ENCODE measurements at places on chromosomes 12 and 14. TPM values are rescaled to one million over a fixed set of nuclear protein-coding genes. Genes with fewer than 3 reads are reported as not detected.

- peak; percentile 73 for DNase-seq
Observed at GRCh38 chr12:2998789-2999264, 39.6 kb downstream of the TEAD4 start.

P2RX2 gene
- polyA plus RNA-seq, result 0.07 TPM

- peak; percentile 60 for DNase-seq
Observed at GRCh38 chr12:82527165-82527780, 159.4 kb upstream of the TMTC2 start.

GRCh38 chr14:74213907-74214803 is 25.1 kb upstream of the VSX2 start:
- DNase-seq, result no peak

GALNT16 gene
- 31.6 TPM for polyA plus RNA-seq

SLC38A1 gene
- 37.5 TPM for polyA plus RNA-seq

DNA sequence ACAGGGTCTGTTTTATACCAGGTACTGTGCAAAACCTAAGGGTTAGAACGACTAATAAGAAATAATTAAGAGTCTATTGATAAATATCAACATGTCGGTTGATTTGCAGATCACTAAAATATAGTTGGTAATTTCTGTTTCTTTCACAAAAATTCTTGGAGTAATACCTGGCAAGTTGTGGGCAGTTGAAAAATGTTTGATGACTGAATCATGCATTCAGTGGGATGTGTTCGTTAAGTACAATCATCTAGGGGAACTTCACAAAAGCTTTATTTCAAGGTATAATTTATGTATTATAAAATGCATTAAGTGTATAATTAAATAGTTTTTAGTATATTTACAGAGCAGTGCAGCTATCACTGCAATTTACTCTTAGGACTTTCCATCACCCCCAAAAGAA is 120.0 kb downstream of the KCNA5 start:
- DNase-seq, result no peak

FBLN5 gene
- polyA plus RNA-seq, result 138 TPM

DNA sequence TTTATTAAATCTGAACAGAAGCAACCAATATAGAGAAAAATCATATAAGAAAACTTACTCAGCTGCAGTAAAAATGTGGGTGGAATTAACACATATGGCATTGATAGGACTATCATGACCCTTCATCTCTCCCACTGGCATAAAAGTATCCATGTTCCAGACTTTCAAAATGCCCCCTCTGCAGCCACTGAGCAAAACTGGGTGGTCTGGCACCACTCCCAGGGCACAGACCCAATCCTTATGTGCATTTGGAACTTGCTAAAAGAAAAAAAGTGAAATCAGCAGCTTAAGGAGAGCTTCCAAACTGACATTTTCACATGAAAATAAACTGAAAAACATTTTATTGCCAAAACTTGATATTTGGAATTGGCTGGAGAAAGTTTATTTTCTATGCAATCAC is 141.5 kb downstream of the KIF21A start:
- no peak for DNase-seq

DNA sequence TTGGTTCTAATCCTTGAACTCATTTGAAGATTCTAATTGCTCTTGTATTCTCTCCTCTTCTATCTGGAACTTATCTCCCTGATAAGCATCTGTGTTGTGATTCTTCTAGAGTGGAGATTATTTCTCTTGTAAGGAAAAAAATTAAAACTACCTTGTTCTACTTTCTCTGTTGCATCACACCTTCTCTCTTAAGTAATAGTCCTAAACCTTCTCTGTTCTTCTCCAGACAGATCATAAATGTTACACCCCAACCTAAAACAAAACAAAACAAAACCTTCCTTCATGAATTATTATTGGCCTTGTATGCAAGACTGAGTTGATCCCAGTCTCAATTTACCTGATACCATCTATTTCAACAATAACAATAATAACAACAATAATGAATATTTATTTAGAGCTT is 612.1 kb downstream of the DIO2 start:
- no peak for DNase-seq

- no peak for DNase-seq
Observed at GRCh38 chr12:2643576-2644135, 151.1 kb upstream of the FKBP4 start.

FOXG1 gene
- 0.04 TPM for polyA plus RNA-seq

ANO4 gene
- 1.2 TPM for polyA plus RNA-seq

NIN gene
- polyA plus RNA-seq, result 38.9 TPM

GRCh38 chr12:45220363-45220931 is 4.6 kb downstream of the ANO6 start:
- DNase-seq, result no peak

KIF26A gene
- polyA plus RNA-seq, result 19.0 TPM

TMEM121 gene
- polyA plus RNA-seq, result 1.0 TPM

DNA sequence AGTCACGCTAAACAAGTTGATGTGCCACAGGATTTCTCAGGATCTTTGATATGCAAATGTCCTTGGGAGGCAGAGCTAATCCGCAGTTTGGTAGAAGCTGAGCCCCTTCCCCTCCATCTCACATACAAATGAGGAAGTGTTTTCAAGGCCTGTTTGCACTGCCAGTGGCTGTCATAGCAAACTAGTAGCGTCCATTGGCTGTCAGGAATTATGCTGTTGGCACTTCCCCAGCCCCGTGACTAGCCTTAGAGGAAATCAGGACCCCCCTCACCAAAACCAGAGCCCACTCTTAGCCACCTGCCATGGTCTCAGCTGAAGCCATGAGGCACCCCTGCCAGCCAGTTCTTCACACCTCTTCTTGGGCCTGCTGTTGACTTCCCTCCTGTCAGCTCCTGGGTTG is 253.9 kb downstream of the CACNA1C start:
- no peak for DNase-seq

RD3L gene
- polyA plus RNA-seq, result not detected

NPAS3 gene
- 5.0 TPM for polyA plus RNA-seq

DNA sequence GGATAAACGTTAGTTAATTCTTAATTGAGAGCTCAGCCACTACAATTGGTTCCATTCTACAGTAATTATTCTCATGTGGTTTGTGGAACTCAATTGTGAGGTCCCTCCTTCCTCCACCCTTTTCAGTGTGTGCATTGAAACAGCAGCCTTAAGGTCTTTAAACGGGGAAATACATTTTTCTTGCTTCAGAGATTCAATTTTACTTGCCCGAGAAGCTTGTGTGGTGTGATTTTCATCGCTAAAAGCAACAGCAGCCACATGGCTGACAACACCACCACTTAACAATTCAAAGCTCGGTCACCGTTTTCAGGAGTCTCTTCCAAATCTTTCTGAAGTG is 733 bp upstream of the PPFIBP1 start:
- DNase-seq, result no peak

DNA sequence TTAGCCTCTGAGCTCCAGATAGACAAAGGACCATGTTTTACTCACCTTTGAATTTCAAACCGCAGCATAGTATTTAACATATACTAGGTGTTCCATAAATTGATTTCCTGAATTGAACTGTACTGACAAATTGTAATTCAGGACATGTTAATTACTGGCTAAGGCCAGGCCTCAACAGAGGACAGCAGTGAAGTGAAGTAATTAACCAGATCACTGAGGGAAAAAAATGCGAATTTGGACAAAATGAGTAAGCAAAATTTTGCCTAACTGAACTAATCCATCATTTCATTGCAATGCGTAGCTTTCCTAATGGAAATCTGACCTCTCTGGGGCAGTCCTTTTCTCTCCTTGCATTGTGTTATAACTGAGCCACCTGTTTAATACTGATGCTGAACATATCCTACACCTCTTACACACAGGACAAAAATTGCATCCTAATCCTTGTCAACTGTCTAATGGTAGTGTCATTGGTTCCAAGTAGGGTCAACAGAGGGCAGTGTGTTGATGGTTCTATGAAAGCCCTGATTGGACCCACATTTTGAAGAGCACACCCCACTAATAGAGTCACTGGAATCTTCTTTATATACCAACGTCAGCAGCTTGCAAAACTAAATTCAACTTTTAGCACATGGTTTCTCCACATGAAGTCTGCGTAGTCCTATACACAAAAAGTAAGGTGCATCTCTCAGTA is 148.4 kb downstream of the SLC25A21 start:
- no peak for DNase-seq

- DNase-seq, result peak; percentile 91
Observed at GRCh38 chr12:77122236-77122635, 56.9 kb upstream of the E2F7 start.

All from muscle of back (tissue), 13 donors.